ENCODE measurements at places on chromosomes 6 and 20.

DNA sequence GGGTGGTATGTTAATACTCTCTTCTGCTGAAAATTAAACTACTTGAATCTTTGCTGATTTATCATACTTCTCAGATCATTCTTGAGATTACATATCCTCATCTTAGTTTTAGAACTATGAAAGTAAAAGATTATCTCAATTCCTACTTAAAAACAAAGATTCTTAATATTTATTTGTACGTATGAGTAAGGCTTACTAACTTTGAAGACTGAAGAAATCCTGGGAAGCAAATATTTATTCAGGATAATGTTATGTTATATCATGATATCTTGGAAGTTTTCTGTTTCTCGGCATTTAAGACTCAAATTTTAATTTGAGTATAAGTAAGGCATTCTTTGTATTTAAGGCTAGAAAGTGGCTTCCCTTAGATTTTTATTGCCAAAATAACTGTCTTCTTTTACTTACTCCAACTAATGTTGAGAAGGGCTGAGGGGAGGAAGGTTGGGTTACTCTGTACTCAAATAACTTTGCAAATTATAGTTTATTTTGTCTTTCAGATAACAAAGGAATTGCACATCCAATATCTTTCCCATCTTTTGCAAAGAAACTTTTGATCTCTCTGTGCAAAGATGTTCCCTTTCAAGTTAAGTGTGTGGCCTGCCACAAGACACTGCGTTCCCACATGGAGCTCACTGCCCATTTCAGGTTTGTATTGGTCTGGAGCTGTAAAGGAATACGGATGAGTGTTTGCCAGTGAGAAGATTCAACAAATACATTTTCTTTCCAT is 30.5 kb upstream of the BAG2 start:
- no peak for DNase-seq

- no peak for DNase-seq
Observed at GRCh38 chr6:99602520-99603420, 3.9 kb upstream of the PRDM13 start.

GRCh38 chr6:152054441-152054840 is 247.0 kb downstream of the ESR1 start:
- DNase-seq = no peak

DNA sequence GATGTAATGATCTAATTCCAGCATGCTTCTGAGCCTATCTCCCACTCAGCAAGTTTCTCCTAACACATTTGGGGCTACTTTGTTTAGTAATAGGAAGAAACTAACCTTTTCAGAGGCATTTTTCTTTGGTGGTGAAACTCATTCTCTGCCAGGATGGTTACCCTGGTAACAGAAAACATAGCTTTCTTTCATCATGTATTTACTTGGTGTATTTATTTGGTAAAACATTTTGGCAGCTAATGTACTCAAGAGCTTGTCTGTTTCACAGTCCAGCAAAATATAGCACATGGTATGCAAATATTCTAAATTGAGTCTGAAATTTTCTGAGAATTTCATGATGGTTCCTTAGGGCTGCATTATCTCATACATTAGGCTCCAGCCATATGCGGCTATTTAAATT is 100.0 kb downstream of the SLC35B3 start:
- DNase-seq = no peak

DNA sequence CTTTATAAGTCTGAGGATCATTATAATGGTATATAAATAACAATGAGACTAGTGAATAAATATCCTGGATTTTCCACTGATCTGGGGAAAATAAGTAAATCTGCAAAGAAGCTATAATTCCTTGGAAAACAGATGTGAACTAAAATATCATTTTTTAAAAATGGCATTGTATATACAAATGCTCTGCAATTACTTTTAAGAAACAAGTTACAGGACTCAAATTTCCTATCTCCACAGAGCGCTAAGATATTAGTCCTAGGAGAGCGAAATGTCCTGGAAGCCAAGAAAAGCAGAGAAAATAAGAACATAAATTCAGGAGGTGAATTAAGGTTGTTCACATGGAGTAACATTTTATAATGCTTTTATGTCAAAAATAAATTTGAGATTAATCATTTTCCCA is 61.3 kb downstream of the PRKN start:
- DNase-seq = no peak

DNA sequence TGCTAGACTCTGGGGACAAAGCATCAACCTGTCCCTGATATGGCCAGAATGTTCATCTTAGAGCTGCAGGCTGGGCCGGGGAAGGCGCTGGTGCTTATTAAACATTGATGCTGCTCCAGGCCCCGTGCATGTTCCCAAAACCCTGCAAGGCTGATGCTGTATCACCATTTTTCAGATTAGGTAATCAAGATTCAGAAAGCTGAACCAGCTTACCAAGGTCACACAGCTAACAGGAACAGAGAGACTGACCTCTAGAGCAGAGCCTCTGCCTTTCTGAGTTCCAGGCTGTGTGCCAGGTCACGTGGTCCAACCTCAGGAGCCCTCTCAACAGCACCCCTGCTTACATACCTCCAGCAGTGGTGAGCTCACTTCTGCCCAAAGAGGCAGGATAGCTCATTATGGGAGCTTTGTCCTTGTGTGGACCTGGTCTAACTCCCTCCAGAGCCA is 16.1 kb upstream of the VSTM2L start:
- DNase-seq = no peak

Data from stimulated activated CD8-positive, alpha-beta memory T cell treated with anti-CD3 and anti-CD28 coated beads, Interleukin-2, amount 100 ng/mL, for 1 hour (primary cell).